ENCODE measurements at places on chromosomes 1 and 21.
A peak's percentile ranks its signal among the peaks of the same experiment; 100 is the strongest.

- DNase-seq: no peak
These were observed 11.8 kb downstream of the CD101 start for GRCh38 chr1:117013309-117013858.

DNA sequence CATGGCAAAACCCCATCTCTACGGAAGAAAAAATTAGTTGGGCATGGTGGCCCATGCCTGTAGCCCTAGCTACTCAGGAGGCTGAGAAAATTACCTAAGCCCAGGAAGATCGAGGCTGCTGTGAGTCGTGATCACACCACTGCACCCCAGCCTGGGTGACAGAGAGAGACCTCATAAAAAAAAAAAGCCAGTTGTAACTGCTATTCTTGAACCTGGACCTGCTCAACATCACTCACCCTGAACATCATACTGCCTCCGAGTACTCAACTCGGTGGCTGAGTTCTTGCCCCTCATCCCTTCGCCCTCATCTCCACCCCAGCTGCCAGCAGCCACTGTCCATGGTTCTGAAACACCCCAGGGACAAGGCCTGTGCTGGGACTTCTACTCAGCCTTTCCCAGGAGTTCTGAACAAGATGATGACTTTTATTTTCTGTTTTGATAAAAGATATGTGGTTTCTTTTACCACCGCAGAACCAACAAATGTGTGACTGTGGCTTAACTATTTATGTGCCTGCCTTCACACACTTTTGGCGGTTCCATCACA, 5.4 kb upstream of the DISP3 start:
- DNase-seq: no peak

DNA sequence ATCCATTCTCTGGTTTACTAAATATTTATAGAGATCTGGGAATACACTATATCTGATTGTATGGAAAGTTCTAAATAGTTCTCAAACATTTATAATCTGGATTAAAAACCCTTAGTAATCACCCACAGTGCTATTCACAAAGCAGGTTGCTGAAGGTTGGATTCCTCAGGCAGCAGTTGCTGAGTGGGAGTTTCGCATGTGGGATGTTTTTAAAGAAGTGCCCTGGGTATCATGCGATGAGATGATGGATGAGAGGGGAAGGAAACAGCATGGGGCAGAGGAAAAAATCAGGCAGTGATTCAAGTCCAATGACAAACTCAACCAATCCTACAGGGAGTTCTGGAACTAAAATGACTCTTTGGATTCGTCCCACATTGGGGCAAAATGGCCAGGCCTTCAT, 85.3 kb upstream of the GALNT2 start:
- no peak for DNase-seq

DNA sequence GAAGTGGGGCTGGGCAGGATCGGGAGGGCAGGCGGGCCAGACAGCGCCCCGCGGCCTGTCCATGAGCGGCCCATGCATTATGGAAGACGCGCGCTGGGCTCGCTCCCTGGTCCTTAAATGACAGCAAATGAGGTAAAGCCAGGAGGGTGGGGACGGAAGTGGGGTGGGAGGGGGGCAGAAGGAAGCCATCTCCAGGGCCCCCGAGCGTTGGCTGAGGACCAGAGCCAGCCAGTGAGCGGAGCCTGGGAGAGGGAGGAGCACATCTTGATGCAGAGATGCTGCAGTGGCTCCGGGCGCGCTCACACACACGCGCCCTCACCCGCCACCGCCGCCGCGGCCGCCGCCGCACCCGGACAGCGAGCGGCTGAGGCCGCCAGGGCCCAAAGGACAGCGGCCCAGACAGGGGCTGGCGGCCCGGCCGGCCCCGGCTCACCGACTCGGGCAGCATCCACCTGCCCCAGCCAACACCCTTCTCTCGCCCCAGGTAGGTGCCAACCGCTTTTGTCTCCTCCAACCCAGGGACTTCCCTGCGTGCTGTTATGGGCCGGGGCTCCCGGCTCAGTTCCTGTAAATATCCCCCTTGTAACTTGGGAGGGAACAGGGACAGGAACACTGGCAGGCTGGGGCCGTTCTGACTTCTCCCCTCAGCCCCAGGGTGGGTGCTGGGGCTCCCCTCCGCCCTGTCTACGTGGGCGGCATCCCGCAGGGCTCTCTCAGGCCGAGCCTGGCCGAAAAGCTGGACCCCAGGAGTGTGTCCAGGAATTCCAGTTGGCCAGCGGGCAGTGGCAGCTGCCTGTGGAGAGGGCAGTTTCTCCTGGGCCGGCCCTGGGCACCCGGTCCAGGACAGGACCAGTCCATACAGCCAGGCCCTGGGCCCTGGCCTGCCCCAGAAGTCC, at the start of gene CNTN2:
TSS of gene CNTN2 (plus strand) at position 302 of the 896 bp plus-strand sequence. CDS start 9,974 bp downstream, outside the sequence.
- no peak for DNase-seq

GRCh38 chr21:33783187-33783979, 132.2 kb downstream of the ATP5PO start:
- DNase-seq: no peak

GRCh38 chr1:221809091-221810029, 67.5 kb upstream of the DUSP10 start:
- DNase-seq: no peak

DNA sequence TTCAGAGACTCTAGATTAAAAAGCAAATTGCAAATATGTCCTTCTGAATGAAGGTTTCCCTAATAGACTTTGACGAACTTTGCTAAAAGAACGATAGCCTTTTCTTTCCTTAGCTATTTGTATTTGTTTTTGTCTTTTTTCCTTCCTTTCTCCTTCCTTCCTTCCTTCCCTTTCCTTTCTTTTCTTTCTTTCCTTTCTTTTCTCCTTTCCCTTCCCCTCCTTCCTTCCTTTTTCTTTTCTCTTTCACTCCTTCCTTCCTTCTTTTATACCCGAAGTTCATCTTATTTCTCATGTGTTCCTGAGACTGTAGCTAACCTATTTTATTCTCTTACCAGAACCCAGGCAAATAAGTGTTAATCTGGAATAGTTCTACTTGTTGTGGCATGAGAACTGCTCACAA, 381.2 kb upstream of the RUNX1 start:
- DNase-seq: no peak

DNA sequence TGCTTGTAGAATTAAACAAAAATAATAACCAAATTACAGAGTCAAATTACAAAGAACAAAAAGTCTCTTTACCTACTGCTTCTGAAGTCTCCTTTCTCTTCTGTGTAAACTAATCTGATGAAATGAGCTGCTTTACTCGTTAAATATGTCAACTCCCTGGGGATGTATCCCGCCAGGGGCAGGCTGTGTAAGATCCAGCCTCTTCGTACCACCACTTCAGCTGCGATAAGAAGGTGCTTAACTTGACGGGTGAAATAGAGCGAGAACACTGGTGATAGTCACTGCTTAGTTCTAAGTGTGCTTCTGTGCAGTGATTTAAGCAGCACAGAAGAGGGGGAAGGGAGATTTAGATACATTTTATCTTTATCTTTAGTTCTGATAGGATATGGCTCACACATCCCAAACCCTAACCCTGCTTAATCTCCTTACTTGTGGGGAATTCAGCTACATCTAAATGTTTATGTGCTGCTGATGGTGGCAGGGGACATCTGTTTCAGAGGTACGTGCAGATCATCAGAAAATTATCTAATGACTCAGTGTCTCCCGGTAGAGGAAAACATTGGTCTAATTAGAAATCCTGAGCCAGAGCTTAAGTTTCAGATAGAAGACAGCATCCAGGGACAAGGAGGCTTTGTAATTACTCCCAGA, 46.0 kb downstream of the RHOU start:
- no peak for DNase-seq

DNA sequence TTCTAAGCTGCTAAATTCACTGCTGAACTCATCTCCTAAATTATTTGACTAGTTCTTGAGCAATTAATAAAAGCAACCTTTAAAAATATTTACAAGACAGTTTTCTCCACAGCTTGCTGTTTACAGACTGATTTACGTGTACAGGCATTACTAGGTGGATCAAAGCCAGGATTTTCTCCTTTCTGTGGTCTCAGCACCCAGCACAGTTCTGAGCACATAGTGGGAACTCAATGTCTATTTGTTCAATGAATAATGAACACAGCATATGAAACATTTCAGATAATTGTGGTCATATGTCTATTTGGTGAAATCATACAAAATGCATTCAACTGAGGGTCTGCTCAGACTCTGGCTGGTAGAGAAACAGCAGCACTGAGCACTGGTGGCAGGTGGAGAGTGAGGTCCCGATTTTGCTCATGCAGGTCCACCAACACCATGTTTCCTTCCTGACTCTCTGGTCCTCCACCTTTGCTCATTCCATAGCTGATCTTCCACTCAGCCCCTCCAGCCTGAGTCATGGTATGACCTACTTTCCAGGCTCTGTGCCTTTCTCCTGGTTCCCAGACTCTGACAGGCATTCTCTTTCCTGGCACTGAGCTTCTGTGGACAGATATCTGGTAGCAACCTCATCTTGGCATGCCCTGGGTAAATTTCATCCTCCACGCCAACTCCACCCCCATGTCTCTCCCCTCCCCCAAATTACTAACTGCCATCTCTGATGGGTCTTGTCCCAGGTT, 311.3 kb downstream of the TGFB2 start:
- peak; percentile 26 for DNase-seq

GRCh38 chr1:208997726-208998312, 585.7 kb upstream of the CAMK1G start:
- DNase-seq: no peak

- no peak for DNase-seq
These were observed 54.1 kb upstream of the SAMD11 start for GRCh38 chr1:869499-870244.

DNA sequence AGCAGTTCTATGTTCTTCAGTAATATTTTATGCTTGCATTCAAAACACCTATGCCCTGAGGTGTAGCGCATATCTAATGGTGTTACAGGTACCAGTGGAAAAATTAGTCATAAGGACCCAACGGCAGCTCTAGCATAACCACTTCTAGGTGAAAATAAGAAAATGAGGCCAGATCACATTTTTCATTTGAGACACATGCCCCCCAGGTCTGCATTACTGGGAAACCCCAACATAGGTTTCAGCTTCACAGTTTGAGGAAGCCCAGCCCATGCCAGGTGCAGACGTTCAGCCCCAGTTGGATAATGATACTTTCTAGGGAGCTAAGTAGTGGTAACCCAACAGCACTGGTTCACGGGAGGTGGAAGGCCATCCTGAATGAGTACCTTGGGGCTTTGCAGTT, 129.8 kb downstream of the CNIH3 start:
- DNase-seq: no peak

DNA sequence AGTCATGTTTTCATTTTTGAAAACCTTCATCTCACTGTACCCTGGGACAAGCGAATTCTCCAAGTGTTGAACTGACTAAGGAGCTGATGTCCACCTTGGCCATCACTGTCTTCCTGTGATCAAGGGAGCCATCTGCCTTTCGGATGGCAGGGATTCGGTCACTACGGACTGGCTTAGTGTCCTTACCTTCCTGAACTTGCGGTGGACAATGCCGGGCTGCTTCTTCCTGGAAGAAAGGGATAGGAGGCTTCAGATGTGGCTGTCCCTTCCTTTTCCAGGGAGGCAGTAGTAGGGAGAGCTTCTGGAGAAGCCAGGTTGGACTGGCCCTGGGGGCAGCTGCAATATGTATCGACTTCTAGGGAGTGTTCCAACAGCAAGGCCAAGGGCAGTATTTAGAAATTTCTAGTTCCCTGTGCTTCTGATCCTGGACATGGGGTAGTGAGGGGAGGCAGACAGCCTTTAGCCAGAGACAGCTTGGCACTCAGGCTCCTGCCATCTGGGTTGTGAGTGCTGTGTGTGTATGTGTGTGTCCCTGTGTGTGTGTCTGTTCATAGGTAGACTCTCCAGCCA, 114.6 kb downstream of the IER5 start:
- no peak for DNase-seq

GRCh38 chr1:31897526-31898100, 40.6 kb downstream of the PTP4A2 start:
- DNase-seq: no peak

- peak; percentile 7 for DNase-seq
These were observed 269.3 kb upstream of the NFIA start for GRCh38 chr1:60813071-60813470.

DNA sequence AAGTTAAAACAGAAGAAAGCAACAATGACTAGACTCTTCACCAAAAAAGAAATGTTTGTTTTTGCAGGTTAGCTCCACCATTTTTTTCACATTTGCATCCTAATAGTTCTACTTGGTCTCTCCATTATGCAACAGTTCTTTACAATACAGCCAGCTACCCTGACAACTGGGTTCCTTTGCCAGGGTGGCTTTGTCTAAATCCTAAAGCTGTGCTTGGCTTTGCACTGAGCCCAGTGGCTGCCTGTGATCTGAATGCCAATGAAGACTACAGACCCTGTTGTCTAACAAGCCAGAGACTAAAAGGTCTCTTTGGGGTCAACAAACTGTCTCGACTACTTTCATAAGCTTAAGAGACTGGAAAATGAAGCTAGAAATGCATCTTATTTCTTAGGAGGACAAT, 112.0 kb downstream of the AKT3 start:
- no peak for DNase-seq

GRCh38 chr1:211532088-211532444, 40.1 kb upstream of the RD3 start:
- DNase-seq: no peak
